ENCODE measurements at places on chromosomes 7 and 10.

DNA sequence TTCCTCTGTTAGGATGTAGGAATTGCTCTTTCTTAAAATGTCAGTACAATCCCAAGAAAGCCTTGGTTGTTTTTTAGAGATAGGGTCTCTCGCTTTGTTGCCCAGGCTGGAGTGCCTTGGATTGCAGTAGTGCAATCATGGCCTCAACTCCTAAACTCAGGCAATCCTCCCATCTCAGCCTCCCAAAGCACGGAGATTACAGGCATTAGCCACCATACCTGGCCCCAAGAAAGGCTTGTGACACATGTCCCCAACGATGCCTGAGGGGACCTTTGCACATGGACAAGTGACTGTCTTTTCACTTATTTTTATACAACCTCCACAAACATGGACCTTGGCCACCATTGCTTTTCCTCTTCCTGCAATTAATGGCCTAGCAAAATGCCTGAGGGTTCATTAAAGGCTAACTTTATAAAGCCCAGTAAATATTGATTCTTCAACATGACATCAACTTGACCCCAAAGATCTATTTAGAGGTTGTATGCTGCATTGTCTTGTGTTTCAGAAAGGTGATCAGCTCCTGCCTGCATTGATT lies 10.0 kb upstream of the SPOCK2 start:
- no peak for DNase-seq

DNA sequence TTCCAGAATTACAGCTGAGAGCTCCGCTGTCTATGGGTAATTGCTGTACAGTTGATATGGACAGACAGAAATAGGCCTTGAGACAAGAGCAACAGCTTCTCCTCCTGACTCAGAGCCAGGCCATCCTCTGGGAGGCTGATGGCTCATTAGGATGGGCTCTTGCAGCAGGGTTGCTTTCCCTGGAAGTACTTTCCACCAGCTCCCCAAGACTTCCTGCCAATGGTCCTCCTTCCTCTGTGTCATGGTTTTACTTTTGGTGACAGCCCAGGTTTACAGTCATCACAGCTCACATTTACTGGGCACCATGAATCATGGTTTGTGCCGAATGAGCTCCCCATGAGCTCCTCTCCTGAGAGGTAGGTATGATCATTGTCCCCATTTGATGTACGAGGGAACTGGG lies 131.8 kb downstream of the HECW1 start:
- DNase-seq, result no peak

DNA sequence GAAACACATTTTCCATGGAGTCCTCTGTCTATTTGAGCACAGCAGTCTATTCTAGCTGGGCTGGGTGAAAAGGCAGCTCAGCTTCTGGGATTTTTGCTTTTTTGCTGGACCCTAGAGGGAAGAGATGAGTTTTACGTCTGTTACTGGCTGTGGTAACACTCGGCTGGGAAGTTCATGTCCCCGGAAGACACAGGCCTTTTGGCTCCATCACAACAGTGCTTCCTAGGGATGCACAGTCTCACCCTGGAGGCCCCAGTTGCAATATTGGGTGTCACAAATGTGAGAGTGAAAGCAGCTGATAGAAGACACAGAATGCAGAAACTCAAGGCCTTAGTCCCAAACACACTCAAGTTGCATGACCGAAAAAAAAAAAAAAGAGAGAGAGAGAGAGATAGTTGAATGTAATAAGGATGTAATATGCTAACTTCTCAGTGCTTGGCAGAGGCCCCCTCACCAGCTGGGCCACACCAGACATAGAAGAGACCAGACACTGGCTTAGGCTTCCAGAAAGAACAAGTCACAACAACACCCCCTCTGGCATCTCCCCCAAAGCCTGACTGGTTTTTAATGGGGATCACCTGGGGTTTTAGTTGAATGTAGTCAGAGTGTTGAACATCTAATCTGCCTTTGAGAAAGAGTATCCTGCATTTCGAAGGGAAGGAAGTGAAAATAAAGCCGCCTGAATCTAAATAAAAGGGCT lies 545.4 kb upstream of the FZD8 start:
- no peak for DNase-seq

DNA sequence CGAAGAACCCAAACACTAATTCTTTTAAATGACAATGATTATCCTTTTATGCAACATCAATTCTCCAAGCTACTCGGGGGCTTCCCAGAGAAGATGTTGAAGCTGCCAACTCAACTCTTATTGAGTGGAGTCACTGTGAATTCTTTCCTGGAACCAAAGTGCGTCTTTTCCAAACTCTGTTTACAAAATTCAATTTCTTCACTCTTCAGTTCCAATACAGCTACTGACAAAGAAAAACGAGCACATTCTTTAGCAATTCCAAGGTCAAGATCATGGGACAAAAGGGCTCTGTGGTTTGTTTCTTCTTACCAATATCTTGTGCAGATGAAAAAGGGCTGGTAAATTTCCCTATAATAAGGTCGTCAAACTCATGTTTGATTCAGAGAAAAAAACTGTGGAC lies 74.2 kb downstream of the FAS start:
- no peak for DNase-seq

GRCh38 chr10:20962165-20962564 lies 65.1 kb upstream of the NEBL start:
- DNase-seq, result no peak

DNA sequence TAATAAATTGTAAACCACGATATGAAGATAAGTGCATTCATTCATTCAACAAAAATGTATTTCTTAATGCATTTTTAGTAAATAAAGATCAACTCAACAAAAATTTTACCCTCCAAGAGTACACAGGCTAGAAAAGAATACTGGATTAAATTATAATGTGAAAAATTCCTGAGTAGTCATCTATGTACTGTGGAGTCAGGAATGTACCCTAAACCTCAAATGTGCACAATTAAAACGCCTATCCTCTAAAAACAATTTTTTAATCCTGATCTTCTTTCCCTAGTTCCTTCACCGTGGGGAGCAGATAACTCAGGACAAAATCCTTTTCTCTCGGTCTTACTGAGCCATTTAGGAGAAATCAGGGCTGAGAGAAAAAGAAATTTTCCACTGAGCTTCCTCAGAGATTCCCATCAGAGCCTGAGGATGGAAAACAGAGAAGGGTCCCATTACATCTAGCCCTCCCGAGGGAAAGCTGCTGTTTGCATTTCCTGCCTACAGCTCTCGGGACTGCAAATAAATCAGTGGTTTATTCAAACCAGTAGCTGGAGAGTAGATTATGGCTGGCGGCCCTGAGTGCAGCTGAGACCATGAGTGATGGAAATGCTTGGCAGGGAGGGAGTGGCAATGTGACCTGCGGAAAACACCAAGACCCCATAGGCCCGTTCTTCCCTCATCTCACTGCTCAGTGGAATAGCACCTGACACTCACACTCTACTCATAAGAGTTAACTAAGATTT lies 7.4 kb downstream of the TAS2R40 start:
- DNase-seq, result no peak

DNA sequence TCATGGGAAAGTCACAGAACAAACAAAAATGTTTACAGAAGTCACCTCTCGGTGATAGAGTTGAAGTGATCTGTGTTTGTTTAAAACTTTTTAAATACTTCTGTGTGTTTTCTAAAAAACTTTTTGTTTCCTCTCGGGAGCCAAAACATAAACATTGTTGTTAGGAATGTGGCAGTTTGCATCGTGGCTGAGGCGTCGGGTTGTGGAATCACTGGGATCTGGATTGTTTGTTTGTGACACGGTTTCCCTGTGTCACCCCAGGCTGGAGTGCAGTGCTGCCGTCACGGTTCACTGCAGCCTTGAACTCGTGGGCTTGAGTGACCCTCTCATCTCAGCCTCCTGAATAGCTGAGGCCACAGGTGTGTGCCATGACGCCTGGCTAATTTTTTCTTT lies 29.0 kb upstream of the SUN1 start:
- no peak for DNase-seq

- DNase-seq, result no peak
Observed at GRCh38 chr7:27221201-27221797, 21.3 kb upstream of the EVX1 start.

DNA sequence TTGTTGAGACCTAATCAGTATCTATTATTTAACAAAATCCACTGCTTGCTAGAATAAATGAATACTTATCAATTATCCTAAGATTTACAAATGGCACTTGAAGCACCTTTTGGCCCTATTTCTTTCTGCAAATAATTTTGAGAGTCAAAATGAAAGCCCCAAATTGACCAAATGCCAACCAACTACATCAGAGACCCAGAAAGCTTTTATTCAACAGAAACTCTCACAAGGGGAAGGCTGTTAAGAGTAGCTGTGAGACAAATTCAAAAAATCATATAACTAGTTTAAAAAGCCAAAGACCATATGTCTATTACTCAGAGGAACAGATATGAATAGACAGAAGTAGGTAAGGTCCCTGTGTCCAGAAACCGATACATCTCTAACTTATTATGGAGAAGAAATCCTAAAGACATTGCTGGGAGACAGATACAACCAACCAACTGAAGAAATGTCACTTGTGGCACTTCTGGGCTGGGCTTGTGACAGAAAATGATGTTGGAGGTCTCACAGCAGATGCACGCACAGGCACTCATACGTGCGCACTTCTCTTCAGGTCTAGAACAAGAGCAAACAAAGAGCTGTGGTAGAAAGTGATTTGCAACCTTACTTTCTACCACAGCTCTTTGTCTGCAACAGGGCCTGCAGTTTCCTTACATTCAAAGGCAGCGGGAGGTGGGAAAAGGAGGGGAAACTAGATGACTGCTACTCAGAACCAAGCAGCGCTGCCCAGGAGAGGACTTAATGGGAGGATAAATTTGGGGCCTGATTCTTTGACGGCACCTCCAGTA lies 58.6 kb upstream of the KCNIP2 start:
- DNase-seq, result no peak

- DNase-seq, result no peak
Observed at GRCh38 chr10:78626471-78626870, 442.3 kb upstream of the ZMIZ1 start.

GRCh38 chr7:42144604-42145003 lies 92.4 kb downstream of the GLI3 start:
- DNase-seq, result no peak

DNA sequence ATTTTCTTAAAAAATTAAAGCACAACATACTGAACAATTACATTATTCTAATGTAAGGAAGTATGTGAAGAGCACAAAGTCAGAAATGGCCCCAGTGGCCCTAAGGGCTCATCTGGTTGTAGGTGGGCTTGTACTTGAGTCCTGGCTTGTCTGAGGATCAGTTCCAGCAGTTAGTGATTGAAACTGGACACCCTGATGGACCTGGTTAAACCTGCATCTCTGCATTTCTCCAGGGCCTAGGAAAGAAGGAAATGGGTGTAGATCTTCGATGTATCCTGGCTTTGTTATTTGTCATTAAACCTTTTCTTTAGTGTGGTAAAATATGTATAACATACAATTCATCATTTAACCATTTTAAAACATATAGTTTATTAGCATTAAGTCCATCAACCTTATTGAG lies 9.7 kb upstream of the AKR1C2 start:
- DNase-seq, result no peak

DNA sequence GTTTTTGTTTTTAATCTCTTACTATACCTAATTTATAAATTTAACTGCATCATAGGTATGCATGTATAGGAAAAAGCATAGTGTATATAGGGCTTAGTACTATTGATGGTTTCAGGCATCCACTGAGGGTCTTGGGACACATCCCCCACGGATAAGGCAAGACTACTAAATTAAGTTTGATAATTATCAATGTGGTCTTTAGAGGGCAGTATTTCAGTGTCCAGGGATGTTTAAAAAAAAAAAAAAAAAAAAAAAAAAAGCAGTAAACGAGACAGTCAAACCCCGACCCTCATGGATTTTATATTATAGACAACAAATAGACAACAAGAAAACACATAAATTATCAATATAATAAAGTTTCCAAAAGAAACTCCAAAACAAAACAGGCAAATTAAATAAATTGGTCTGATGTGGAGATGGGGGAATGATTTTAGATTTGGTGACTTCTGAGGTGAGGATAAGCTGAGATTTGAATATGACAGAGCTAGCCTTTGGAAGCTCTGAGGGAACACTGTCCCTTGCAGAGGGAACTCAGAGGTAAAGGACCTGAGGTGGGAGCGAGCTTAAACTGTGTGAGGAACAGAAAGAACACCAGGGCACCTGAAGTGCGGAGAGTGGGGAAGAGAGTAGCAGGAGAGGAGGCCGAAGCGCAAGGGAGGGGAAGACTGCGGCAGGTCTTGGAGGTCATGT lies 14.8 kb downstream of the ACSM6 start:
- no peak for DNase-seq

DNA sequence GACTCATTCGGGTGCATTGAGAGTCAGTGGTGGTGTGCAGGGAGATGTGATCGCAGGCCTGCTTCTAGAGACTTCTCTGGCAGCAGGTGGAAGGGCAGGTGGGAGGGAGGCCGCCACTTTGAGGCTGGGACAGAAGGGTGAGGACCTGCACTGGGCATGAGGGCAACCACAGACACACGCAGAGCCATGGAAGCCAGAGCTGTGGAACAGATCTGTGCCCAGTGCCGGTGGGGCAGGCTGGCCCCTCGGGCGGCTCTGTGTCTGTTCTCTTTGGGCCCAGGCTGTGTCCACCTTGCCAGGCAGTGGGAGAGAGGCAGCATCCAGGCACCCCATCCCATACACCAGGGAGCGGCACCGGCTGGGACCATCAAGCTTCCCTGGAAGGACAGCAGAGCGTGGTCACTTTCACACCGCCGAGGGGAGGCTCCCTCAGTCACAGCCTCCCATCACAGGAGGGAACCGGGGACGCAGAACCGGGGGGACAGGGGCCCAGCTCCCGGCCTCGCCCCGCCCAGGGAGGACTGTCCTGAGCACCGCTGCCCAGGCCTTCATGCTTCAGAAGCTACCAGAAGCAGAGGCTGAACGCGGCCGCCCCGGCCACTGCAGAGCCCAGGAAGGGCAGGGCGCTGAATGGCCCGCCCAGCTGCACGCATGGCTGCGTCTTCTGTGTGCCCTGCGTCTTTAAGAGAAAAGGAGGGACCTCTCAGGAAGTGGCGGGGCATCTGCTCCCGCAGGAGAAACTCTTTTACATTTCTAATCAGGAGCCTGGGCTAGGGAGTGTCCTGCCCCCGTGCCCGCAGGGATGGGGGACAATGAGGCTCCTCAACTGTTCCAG lies 32.1 kb downstream of the EN2 start:
- DNase-seq, result no peak

GRCh38 chr10:21399392-21400035 lies 126.0 kb downstream of the SKIDA1 start:
- DNase-seq, result no peak

- no peak for DNase-seq
Observed at GRCh38 chr7:139669106-139670061, 108.4 kb downstream of the HIPK2 start.

DNA sequence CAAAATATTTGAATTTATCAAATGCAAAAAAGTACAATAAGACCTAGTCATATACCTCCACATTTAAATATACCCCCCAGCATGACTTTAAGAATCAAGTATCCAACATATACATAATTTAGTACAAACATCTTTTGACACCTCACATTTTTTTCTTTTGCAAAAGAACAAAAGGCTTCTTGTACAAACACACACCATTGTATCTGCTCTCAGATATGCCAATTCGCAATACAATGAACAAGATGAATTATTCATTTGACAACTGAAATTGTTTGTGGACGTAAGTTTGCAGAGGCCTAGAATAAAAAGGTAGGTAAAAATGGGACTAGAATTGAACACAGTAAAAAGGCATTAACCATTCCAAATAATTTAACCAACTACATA lies 154.4 kb downstream of the CACNA2D1 start:
- no peak for DNase-seq
